ENCODE measurements at places on chromosomes 1 and 21.

- no peak for DNase-seq
Measured at GRCh38 chr1:224499204-224499603, 64.6 kb upstream of the WDR26 start.

DNA sequence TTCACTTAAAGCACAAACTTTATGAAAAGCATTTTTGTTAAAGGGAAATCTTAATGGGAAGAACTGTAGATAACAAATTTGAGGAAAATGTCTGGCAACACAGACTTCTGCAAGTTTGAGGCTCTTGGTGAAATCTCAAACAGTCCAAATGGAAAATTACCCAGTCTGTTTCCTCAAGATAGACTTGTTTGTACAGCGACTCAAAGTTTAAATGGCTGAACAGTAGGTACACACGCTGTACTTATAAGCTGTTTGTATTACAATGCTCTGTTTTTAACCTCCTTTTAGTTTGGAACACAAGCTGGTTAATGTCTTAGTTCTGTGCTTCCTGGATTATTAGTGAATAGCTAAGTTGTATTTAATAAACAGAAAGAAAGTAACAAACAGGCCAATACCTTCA is 217.1 kb downstream of the NFIA start:
- no peak for DNase-seq

GRCh38 chr1:245776139-245776538 is 621.4 kb downstream of the KIF26B start:
- DNase-seq: no peak

- DNase-seq: peak; percentile 43
Measured at GRCh38 chr1:30822966-30823581, 65.5 kb upstream of the LAPTM5 start.

- no peak for DNase-seq
Measured at GRCh38 chr1:7852804-7853683, at the start of gene UTS2. UTS2 (minus strand) TSS chr1:7853065; CDS start chr1:7853003, 62 bp downstream.

GRCh38 chr1:236257216-236257615 is 24.5 kb downstream of the ERO1B start:
- DNase-seq: no peak

DNA sequence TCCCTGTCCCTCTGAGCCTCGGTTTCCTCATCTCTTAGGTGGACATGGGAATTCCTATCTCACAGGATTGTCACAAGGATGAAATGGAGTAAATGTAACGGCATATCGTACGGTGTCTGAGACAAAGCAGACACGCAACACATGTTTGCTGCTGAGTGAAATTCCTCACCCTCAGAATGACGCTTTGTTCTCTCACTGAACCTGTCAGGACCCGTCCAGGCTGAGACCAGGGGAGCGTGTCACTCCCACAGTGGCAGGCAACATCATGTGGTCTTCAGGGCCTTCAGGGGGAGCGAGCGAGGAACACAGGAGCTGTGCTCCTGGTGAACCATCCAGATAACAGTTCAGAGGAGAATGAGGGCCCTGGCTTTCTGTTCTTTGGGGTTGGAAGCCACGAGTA is 74.2 kb downstream of the TOMM20 start:
- DNase-seq: no peak
